Muscle of arm (tissue), 14 donors: ENCODE measurements at places on chromosomes 16 and 17. TPM values are rescaled to one million over a fixed set of nuclear protein-coding genes. Genes with fewer than 3 reads are reported as not detected.
A peak's percentile ranks its signal among the peaks of the same experiment; 100 is the strongest.

HOXB6 gene
- polyA plus RNA-seq, result 1.4 TPM

TBCD gene
- 56.9 TPM for polyA plus RNA-seq

RHBDF2 gene
- polyA plus RNA-seq, result 3.9 TPM

- no peak for DNase-seq
These were observed 42.0 kb upstream of the ETV4 start for GRCh38 chr17:43588121-43588520.

DNA sequence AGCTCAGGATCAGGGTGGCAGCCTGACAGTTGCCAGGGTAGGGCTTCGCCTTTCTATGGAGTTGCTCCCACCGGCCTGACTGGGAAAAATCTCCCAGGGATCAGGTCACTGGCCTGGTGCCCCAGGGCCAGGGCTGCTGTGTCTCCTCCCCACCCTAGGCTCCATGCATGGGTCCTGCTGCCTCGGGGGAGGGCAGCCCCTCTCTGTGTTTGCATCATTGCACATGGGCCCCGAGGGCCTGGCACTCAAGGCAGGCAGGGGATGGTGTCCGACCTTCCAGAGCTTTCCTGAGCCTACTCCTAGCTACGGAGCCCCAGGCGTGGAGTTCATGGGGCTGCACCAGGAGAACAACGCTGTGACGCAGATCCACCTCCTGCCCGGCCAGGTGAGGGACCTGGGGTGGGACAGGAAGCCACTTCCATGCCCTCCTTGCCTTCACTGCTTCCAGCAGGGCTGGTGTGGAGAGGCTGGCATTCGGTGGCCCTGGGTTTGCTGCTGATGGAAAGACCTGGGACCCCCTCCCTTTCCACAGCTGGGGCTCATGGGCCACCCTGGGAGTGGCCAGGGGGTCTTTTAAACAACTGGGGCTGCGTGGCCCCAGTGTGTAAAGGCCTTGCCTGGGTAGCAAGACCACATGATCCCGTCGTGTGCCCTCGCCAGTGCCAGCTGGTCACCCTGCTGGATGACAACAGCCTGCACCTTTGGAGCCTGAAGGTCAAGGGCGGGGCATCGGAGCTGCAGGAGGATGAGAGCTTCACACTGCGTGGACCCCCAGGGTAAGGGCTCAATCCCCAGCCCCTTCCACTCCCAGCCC, 29.5 kb upstream of the MYO15B start:
- DNase-seq, result no peak

GRCh38 chr16:86018071-86018470, 119.1 kb downstream of the IRF8 start:
- DNase-seq, result no peak

GRCh38 chr16:11198828-11199227, 57.2 kb downstream of the SOCS1 start:
- DNase-seq, result no peak

GRCh38 chr16:57762365-57763040, 26.9 kb downstream of the KATNB1 start:
- DNase-seq, result no peak

- peak; percentile 62 for DNase-seq
These were observed 577.0 kb upstream of the CDH11 start for GRCh38 chr16:65698791-65699321.

GRCh38 chr17:77829843-77830799, 128.4 kb upstream of the TNRC6C start:
- DNase-seq, result peak; percentile 74

- DNase-seq, result no peak
These were observed 22.8 kb downstream of the RAB40B start for GRCh38 chr17:82675476-82676245.

GRCh38 chr17:60630352-60630751, 30.4 kb downstream of the PPM1D start:
- peak; percentile 43 for DNase-seq

- no peak for DNase-seq
These were observed 302.2 kb downstream of the C16orf95 start for GRCh38 chr16:87015021-87015420.

GRCh38 chr16:46756772-46757171, 8.6 kb upstream of the MYLK3 start:
- no peak for DNase-seq

DNA sequence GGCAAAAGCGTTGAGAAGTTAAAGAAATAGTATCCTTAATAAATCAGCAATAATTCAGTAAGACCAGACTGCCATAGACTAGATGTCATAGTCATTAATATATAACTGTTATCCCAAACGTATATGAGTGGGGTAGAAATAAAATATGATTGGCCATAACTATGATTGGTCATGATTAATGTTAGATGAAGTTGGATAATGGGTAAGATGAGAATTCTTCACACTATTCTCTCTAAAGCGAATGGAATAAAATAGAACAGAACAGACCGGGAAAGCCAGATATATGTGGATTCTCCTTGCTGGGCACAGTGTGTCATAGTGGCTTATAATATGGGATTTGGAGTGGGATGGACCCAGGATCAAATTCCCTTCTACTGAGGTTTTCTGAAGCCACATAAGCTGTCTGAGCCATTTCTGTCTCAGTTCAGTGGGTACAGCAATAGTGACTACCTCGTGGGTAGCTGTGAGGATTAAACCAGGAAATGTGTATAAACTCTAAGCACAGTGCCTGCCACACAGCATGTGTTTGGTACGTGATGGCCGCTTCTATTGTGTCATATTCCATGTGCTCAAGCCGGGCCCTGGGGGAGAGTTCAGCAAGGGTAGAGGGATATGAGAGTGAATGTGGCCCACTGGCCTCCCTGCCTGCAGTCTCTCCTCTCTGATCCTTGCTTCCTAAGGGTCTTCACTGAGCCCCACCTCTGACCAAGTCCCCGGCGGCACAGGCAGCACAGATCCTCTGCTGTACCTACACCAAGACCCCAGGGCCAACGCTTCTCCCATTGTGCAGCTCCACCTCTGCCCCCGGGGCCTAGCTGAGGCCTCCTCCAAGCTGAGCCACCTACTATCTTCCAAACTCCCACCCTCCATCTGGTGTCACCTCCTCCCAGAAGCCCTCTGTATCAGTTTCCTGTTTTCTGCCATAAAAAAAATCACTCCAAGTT, 3.7 kb downstream of the CETP start:
- DNase-seq, result no peak
